ENCODE measurements at places on chromosomes 3 and 15.

DNA sequence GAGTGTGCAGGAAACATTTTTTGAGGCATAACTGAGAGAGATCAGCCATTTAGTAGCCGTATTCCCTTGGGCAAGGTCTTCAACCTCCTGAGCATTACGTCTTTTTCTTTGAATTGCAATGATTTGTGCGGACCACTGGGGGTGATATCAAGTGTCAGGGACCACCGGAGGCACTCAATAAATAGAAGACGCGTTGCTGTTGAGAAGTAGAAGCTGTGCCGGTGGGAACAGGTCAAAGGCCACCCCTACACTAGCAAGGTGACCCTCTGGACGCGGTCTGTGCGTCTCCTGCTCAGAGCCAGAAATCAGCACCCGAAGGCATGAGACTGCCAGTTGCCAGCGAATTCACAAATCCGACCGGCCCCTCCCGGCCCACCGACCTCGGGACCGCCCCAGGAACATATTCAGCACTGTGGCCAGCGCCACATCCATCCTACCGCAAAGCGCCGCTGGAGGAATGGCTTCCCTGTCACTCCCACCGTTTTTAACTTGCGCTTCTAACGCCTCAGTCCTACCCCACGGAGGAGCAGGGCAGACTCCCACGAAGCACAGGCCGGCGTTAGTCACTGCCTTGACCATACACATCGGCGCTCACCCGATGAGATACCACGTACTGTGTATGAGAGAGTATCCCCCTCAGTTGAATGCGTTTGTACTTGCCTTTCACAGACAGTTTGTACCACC is 1.4 kb upstream of the GHSR start:
- DNase-seq, result no peak

- DNase-seq, result no peak
Measured at GRCh38 chr3:152922554-152922953, 87.6 kb downstream of the P2RY1 start.

DNA sequence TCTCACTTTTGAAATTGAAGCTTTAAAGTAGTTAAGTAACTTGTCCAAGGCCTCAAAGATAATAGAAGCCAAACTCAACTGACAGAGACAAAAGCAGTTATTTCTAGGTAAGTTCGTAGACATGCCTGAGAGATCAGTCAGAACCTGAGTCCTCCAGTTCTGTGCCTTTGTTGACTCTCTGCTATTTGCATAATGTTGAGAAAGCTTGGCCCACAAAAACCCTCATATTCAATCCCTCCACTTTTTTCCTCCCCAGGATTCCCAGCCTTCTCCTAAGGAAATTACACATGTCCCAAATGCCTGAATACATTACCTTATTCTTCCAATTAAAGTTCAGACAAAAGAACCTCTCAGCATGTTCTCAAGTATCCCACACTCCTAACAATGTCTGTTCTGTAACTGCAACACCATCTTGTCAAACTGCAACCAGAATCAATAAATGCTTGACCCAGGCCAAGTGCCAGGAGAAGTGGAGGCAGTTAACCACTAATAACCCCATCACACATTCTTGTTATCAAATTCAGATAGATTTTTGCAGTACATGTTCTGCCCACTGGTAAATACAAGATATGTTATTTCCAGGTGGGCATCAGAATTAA is 217.8 kb downstream of the LRRC3B start:
- no peak for DNase-seq

DNA sequence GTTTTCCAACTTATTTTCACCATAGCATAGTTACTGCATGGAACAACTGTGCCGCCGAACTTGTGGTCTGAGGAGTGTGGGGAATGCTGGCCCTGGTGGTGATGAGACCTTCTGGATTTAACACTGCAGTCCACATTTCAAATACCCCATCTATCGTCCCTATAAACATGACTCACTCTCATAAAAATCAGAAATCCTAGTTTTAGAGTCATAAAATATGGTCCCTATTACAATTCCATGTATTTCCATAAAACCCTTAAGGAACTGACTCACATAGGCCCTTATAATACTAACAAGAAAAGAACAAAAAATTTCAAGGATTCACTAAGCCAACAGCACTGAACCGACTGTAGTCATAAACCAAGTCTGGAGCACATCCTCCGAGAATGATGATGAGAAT is 147.2 kb downstream of the FOXP1 start:
- DNase-seq, result no peak

DNA sequence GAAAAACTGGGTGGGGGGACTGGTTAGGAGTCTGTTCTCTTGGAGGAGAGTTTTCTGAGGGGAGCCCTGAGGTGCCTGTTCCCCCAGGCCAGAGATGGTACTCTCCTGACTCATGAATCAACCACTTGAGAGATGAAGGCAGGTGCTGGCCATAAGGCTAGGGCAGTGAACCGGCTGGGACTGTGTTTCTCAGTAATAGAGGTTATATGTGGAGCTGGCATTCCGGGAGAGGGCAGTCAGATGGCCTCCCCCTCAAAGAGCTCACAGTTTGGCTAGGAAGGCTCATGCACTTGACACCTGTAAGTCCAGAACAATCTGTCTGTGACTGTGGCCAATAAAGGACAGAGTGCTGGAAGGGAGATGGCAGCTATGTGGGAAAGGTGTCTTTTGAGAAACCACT is 10.0 kb upstream of the SCN10A start:
- no peak for DNase-seq

GRCh38 chr15:92733934-92734521 is 78.5 kb upstream of the FAM174B start:
- DNase-seq, result peak; percentile 6

GRCh38 chr3:195889870-195890295 is 18.5 kb downstream of the TNK2 start:
- DNase-seq, result no peak

DNA sequence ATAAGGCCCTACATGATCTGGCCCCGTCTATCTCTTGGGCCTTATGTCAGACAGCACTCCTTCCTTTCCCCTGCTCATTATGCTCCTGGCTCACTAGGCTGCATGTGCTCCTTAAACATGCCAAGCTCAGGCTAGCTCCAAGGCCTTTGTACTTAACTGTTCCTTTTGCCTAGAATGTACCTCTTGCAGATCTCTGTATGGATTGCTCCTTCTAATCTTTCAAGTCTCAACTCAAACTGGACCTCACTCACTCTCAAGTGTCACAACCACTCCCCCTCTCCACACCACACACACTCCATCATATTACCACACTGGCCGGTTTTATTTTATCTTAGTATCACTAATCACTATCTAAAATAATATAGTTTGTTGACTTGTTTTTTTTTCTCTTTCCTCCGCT is 36.4 kb downstream of the ZMAT3 start:
- no peak for DNase-seq

DNA sequence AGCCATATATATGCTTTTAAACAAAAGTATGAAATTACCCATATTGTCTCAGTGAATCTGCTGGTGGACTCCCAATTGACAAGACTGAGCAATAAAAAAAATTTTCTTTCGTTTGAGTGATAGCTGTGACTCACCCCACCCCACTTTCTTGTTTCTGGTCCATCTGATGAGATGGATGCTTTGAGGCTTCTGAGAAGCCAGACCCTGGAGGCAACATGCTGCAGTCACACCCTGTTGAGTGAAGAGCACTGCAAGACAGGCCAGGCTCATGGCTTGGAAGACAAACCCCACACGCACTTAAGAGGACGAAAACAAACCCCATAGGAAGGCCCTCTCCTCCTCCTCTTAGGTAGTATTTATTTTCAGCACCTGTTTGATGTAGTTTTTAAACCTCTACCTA is 276.0 kb upstream of the TTC14 start:
- DNase-seq, result no peak

- DNase-seq, result no peak
Measured at GRCh38 chr3:123372686-123373473, 76.0 kb downstream of the ADCY5 start.

DNA sequence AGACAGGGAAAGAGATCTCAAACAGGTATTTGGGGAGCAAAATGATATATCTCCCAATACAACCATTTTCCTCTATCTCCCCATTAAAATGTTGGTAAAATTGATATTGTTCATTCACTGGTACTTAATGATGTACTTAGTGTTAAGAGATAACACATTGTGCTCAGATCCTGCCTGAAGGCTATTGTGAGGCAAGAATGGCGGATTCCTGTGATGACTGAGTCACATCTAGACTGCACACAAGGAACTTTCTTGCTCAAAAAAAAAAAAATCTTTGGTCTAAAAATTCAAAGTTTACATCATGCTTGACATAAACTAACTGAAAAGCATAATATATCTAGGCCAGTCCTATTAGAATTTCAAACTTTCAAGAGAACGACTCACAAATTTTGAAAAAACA is 171.1 kb upstream of the TTC14 start:
- no peak for DNase-seq

GRCh38 chr3:191019855-191020254 is 157.4 kb upstream of the GMNC start:
- DNase-seq, result no peak

Measured in activated gamma-delta T cell treated with Interleukin-2 at 50 U/mL for 16 hours (primary cell).